ENCODE measurements at places on chromosomes 7 and 10.

DNA sequence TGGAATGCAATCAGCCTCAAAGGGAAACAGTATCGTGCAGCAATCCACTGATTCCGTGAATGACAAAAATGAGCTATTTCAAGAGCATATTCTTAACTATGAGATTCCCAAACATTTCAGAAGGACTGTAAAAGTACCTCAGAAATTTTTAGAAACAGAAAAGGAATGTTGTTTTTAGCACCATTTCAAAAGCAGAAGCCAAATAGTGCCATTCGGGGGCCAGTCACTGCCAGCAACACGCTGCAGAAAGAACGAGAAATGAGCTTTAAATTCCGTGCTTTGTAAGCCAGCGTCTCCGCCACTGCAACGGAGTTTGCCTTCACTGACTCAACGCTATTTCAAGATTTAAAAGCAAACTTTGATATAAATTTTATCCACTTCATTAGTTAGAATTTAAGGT, 6.3 kb downstream of the NUDT5 start:
- no peak for DNase-seq

GRCh38 chr10:52379287-52379686, 65.2 kb downstream of the DKK1 start:
- DNase-seq: no peak

DNA sequence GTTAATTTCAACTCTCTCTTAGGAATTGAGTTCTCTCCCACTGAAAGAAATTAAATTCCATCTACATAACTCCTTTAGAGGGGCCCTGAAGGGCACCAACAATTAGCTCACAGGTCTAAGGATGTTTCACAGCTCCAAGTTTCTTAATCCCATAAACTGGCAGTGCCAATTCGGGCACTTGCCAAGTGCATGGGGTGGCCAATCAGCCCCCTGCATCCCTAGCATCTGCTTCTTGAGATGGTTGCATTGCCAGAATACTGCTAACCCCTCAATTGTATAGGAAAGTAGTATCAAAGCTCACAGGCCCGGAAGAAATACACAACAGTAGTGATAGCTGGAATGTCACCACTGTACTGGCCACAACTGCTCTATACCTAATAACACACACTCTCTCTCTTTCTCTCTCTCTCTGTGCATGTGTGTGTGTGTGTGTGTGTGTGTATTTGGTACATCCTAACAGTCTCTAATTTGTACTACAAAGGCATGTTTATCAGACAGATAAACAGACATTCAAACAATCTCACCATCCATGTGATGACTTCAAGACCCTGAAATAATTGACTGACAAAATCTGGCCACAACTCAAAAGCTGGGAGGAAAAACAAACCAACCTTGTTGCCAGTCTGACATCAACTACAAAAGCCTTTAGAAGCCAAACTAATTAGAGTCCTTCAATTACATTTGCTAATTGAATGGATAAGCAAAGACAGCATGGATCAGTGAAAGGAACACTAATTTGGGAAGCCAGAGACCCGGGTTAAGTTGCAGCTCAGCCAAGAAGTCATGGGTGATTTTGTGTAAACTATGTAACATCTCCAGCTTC, 27.8 kb downstream of the HIBADH start:
- no peak for DNase-seq

GRCh38 chr10:116300542-116300941, 23.7 kb upstream of the CCDC172 start:
- DNase-seq: no peak

- DNase-seq: no peak
Measured at GRCh38 chr7:114104035-114104434, 185.2 kb upstream of the PPP1R3A start.
